ENCODE measurements at places on chromosomes 11 and 22.

GRCh38 chr22:35218079-35218478 is 39.2 kb upstream of the HMGXB4 start:
- no peak for DNase-seq

DNA sequence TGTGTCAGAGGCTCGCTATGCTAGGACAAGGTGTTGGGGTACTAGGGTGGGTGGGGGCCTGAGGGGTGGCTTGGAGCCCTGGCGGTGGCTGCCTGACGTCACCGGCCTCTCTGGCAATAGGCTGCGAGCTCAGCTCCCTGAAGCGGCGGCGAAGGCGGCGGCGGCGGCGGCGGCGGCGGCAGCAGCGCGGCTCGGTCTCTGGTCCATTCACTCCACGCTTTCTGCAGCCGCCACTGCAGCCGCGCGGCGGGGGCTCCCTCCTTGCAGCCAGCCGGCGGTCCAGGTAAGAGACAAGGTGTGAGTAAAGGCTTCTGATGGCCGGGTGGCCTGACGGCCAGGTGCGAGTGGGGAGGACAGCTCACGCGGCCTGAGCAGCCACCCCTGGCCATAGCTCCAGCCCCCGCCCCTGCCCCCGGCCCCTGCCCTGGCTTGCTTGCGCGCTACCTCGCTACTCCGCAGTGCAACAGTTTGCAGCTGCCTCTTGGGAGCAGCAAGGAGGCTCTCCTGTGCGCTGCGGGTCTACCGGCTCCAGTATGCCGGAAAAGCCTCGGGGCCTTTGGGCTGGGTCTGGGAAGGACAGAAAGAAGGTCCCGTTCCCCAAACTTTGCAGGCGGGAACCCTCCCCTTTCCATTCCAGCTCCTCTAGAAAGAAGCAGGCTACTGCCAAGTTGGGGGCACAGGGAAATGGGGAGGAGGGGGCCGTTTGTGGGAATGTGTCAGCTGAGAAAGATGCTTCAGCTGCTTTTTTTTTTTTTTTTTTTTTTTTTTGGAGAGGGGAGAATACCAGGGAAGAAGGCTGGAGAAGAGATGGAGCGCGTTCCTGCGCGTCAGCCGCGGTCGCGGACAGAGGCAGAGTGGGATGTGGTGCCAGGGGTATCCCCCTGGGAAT is at the start of gene C11orf87:
C11orf87 (plus strand) TSS at position 210 of the 889 bp plus-strand sequence. CDS start 1,444 bp downstream, outside the sequence.
- no peak for DNase-seq

GRCh38 chr11:102112509-102112821 is 2.2 kb downstream of the YAP1 start:
- DNase-seq = no peak

GRCh38 chr22:30287648-30288418 is 1.5 kb downstream of the CASTOR1 start:
- DNase-seq = no peak

GRCh38 chr11:85299258-85299942 is 327.7 kb downstream of the DLG2 start:
- no peak for DNase-seq

- no peak for DNase-seq
Measured at GRCh38 chr11:35943309-35943708, 553 bp upstream of the LDLRAD3 start.

DNA sequence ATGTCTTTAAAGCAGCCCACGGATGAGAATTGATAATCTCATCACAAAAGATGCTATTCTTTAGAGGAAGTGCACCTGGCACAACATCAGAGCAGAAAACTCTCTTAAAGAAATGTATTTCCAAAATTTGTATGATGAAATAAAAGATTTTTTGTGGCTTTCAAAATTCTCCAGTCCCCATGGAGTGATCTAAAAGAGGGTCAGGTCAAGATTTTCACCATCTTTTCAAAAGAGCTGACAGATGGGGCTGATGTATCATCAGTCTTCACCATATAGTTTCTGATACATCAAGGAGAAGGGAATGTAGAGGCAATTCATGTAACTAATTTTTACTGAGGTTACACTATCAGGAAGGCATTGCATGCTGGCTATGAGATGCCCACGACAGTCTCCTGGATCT is 11.7 kb downstream of the ME3 start:
- no peak for DNase-seq

DNA sequence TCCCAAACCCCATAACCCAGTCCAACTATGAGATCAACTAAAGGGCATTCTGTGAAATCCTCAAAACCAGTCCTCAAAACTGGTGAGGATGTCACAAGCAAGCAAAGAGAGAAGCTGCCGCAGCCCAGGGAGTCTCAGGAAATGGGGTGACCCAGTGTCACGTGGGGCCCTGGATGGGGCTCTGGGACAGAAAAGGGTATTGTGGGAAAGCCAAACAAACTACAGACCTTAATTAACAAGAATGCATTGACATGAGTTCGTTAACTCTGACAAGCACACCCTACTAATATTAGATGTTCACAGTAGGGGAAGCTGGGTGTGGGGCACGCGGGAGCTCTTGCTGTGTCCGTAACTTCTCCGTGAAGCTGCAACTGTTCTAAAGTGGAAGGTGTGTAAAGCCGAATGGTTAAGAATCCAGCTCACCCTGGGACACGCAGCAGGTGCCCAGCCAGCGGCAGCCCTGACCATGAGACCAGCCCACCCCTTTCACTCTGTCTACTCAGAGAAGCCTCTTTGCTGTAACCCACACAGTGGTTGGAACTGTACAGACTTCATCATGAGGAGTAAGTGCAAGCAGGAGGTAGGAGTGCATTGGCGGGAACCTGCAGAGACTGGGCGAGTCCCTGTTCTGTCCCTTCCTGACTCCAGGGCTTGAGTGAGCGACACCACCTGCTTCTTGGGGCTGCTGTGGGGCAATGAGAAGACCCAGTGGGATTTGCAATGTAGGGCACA is 17.9 kb downstream of the LINC01488 start:
- no peak for DNase-seq

GRCh38 chr11:132254906-132255305 is 884.5 kb downstream of the NTM start:
- no peak for DNase-seq

GRCh38 chr11:98564233-98564632 is 456.5 kb upstream of the CNTN5 start:
- no peak for DNase-seq

GRCh38 chr11:78717041-78717440 is 142.4 kb upstream of the NARS2 start:
- no peak for DNase-seq

DNA sequence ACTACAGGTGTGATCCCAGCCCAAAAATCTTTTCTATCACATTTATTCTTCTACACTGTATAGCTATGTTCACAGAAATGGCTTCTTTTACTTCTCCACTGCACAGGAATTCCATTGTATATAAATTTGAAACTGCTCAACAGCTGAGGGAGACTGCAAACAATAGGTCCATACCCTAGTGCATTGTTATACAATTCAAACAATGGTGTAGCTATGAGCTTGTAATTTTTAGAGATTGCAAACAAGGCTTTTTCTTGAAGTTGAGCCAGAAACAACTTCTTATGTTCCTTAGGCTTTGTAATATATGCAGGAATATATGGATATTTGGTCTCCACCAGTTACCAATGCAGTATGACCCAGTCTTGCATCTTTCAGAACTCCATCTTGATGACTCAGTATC is 19.5 kb upstream of the SIK3 start:
- DNase-seq = no peak

DNA sequence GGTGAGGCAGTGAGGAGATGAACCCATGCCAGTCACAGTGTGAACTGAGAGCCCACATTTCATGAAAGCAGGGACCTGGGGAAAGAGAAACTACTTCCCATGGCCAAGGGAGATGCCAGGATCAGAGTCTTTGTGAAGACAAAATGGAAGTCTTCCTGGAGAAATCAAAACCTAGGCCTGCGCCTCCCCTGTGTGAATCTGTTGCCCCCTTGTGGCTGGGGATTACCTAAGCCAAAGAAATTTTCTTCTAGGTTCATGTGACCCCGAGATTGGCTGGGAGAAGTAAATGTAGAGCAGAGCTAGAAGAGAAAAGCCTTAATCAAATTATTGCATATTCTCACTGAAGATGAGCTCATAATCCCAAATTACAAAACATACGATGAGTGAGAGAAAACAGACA is 1075.3 kb downstream of the TBC1D22A start:
- no peak for DNase-seq

DNA sequence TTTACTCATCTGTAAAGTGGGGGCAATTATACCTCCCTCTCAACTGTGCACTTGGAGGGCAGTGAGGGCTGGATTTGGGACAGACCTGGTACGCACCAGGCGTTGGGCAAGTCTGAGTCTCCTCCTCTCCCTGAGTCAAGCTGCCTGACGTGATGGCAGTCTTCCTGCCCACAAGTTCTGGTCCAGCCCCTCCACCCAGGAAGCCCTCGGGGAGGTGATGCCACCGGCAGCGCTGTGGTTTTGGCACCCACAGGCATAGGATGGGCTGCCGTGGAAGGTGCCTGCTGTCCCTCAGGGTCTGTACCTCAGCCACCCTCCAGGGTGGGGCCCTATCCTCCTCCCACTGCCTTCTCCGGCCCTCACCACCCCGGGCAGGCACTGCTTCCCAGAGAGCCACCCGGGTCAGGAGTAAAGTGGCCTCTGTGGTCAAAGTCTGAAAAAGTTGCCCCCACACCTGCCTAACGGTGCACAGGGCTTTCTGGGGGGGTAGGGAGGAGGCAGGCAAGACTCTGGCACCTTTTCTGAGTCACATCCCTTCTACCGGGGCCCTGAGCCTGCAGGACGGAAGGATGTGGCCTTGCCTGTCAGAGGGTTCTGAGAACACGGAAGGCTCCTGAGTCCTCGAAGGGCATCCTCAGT is 6.5 kb upstream of the APOBEC3H start:
- peak; percentile 86 for DNase-seq
